ENCODE measurements at places on chromosomes 2 and 18.

- no peak for DNase-seq
These were observed 1.4 kb upstream of the FAM168B start for GRCh38 chr2:131094463-131095281.

- no peak for DNase-seq
These were observed 48.8 kb downstream of the ALPK2 start for GRCh38 chr18:58580078-58580477.

DNA sequence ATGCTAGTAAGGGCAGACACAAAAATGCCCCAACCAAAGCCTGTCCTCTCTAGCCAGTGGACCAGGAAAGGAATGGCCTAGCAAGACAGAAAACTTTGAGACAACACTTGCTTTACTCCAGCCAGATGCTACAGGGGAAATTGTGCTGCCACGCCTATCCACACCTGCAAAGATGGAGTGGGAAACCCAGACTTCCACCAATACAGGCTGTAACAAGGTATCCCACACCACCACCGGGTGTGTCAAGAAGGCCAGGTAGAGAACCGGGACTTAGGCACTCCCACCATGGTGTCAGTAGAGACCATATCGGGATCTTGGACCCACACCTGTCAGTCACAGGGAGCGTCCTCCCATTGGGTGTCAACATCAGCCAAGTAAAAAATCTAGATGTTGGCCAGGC, 16.2 kb upstream of the ESPNL start:
- DNase-seq, result no peak

DNA sequence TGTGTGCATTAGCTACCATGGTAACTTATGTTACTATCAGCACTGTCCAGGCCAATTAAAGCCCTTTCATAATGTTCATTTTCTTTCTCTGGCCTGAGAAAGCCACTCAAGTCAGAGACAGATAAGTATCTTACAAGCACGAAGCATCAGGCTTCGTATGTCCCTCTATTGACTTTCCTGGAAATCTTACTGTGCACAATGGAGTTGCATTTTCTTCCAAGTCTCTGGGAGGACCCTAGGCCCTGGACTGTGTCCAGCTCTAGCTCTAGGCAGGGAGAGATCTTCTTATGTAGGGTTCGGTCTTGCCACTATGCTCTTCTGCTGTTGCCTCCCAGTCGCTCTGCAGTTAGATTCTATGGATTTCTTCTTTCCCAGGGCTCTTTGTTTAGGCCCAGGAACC, 40.0 kb upstream of the ITGA6 start:
- no peak for DNase-seq

GRCh38 chr2:231397928-231398294, 2.4 kb downstream of the B3GNT7 start:
- DNase-seq, result no peak

GRCh38 chr2:46050027-46050426, 247.2 kb upstream of the EPAS1 start:
- no peak for DNase-seq

GRCh38 chr18:43277164-43277600, at the start of gene SYT4:
TSS of gene SYT4 (minus strand) at chr18:43277490. CDS start at chr18:43277281, 209 bp downstream.
- peak; percentile 49 for DNase-seq

DNA sequence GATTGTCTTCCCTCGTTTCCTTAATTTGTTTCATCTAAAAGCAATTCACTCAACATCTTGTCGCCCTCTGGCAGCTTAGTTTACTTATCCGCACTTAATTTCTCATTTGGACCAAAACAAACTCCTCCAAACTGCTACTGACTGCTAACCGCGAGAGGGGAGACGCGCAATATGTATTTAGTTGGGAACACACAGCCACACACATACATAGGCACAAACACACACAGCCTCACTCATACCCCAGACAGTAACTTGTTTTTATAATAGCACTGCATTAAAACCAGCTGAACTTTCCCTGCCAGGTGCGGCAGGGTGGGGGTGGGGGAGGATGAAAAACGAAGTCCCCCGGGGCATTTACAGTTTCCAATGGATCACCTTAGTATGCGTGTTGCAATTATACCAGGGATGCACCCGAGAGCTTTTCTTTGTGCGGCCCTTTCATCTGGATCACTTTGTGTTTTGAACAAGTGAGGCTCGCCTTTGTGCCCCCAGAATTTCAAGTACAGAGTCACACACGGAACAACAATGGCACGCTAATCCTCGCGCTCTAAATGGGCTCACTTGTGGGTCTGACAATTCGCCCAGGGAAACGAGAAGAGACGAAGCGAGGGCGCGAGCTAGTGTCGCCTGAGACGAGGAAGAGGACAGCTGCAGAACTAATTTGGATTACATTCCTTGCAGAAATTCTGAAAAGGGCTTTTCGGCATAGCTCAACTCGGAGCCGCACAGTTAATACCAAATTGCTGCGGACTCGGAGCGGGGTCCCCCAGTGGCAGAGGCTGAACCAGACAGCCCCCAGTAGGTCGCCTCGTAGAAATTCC, 2.4 kb downstream of the ERBB4 start:
- no peak for DNase-seq

DNA sequence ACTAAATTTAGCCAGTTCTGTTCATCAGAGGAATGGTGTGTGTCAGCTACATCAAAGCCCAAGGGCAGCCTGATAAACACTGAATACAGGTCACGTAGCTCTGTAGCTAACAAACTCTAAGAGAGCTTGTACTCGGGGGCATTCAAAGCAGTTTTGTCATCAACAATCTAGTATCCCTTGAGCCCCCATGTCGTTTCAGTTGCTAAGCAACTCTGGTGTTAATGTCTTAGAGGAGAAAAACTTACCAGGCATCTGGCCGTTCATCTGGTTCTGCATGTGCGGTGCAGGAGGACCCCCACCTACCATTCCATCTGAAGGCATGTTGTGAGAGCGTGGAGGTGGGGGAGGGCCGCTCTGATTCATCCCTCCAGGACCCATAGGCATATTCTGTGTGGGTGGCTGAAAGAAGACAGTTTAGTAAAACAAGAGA, 33.1 kb downstream of the SS18 start:
- no peak for DNase-seq

DNA sequence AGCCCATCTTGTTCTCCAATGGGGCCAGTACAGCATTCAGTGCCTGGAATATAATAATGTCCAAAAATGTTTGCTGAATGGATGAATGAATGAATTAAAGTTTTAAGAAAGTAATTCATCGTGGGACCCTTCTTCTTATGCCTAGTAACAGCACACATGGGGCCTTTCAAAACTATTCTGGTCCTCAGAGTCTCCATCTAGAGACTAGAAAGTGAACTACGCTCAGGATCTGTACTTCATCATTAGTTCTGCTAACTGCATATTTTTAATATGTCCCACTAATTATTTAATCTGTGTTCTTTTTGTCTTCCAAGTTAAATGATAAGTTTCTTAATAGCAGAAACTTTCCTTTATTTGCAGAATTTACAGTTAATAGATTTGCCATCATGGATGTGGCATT, 172.5 kb downstream of the SMAD2 start:
- no peak for DNase-seq

DNA sequence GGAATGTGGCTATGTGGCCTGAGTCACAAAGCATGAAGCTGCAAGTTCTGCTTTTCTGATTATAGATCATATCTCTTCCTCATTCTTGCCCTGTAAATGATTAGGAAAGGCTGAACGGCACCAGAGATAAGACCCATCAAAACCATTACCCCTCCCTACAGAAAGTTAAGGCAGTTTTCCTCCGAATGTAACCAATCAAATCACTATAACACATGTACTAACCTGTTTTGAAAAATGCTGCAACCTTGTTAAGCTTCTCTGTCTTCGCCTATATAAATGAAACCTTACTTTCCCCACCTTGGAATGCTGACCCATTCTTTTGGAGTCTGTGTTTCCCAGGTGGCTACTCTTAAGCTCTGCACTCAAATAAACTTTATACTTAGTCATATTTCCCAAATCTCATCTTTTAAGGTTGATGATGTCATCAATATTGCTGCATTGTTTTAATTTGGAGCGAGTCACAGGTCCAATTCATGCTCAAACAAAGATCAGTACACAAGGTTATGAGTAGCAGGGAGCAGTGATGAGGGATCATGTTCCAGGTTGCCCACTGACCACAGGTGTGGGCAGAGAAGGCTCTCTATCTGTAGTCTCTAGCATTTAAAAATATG, 662.3 kb downstream of the IRS1 start:
- peak; percentile 25 for DNase-seq

DNA sequence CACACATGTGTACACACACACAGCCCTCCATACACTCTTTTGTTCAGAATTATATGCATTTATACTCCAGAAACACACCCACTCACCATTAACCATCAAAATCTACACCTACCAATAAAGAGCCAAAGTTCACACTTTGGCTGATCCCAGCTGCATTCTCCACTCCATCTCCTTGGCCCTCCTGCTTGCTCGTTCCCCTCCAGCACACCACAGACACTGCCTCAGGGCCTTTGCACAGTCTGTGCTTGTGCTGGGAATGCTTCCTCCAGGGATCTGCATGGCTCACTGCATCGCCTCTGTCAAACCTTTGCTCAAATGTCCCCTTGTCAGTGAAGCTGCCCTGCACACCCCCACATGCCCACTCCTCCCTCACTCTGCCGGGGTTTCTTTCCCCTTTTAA, 46.0 kb downstream of the POMC start:
- no peak for DNase-seq

- DNase-seq, result no peak
These were observed 83.1 kb downstream of the CDC42EP3 start for GRCh38 chr2:37588316-37588777.

DNA sequence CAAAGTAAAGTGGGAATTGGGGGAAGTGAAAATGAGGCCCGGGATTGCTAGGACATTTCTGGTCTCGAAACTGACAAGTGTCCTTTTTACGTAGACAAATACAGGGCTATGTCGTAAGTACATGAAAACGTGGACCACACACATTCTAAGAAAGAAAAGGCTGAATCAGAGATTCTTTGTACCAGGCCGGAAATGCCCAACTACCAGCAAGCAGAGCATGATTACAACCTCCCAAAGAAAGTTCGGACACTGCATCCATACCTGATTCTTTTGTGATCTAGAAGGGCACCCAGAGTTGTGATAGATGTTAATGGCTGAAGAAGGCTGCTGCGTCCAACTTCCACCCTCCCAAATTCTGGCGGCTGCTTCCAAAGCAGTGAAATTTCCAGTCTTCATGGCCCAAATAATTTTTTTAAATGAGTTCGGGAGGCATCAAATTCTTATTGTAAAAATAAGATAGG, 1.7 kb downstream of the RBMS1 start:
- DNase-seq, result peak; percentile 40

- no peak for DNase-seq
These were observed 60.4 kb upstream of the TANC1 start for GRCh38 chr2:158907926-158908456.

DNA sequence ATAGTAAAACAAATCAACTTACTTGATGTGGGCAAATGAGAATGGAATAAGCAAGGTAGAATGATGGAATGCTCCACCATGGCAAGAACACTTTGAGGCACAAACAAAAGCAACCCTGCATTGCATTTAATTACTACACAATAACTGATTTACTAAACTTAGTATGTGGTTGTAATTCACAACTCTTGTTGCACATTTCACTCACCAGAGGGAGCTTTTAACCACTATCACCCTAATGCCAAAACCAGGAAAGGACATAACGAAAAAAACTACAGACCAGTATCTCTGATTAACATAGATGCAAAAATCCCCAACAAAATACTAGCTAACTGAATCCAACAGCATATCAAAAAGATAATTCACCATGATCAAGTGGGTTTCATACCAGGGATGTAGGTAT, 659.8 kb downstream of the CPS1 start:
- no peak for DNase-seq

DNA sequence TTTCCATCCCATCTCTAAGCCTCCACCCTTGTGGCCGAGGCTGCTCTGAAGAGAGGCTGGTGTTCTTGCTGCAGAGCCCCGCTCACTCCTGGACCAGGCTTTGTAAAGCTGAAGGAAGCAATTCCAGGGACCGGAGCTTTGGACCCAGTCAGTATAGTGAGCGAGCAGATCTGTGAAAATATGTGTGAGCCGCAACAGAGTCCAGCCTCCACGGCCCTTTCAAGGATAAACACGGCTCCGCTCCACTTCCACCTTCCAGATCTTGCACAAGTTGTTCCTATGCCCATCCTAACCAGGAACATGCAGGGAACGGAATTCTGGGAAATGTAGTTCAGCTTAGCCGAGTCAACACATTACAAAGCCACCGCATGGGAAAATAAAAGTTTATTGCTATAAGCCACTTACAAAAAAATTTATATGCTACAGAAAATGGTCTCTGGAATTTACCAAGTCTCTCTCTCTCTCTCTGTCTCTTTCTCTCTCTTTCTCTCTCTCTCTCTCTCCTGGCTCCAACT, 151.7 kb upstream of the ZNF521 start:
- peak; percentile 74 for DNase-seq

DNA sequence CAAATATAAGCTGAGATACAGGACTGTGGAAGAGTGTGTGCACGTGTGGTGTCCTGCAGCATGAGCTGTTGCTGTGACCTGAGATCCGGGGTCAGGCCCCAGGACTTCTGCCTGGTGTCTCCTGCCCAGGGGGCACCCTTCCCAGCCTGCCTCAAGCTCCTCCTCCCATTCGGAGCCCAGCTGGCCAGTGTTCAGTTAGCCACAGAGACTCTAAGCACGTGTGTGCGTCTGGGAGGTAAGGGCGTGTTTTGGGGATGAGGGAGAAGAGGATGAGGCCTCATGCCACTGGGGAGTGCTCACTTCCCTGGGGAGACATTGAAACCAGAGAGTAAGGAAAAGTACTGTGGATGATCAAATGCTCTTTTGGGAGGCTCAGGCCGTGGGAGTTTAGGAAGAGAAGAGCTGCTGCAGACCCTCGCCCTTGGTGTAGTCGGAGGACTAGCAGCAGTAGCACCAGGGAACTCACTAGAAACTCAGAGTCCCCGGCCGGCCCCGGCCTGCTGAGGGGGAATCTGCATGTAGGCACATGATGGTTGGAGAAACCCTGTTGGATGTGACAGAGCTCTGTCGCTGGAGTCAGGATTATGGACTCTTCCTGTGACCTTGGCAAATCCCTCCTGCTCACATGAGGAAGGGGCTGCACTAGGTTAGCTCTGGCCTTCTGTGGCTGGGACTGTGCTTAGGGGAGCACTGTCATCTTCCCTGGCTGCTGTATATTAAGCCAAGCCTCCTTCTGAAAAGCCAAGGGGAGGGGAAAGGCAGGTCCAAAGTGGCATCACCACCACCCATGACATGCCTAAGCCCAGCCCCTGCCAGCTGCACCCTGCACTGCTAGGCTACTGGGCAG, 231.1 kb downstream of the DYSF start:
- no peak for DNase-seq

DNA sequence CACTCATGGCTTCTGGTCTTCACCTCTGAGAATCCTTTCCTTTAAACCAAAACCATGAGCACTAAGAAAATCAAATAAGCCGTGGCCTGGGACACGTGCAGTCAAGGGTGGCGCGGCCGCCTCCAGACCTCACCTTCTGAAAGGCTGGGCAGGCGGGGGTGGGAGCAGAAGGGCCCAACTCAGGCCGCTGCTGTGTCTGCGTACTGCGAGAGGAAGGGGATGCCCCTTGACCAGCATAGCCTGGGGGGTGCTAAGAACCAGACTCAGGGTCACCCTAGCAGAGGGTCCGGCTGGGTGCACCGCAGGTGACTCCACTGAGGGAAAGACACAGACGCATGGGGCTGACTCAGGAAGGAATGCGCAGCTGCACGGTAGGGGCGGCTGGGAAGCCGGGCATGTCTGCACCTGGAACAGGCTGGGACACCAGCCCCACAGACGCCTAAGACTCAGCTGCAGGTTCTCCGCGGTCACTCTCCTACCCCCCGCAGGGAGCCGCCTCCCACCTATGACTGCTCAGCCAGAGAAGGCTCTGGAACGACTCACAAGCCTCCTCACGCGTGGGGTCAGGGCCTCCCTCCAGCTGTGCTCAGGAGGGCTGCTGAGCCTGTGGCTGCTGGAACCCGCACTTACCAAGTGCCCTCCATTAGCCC, 432.4 kb upstream of the MYT1L start:
- no peak for DNase-seq

- peak; percentile 52 for DNase-seq
These were observed 44.7 kb downstream of the PSD4 start for GRCh38 chr2:113218283-113219091.
